ENCODE measurements at places on chromosomes 6 and 20.

- DNase-seq, result no peak
Measured at GRCh38 chr6:29490055-29490454, 2.3 kb upstream of the MAS1L start.

- no peak for DNase-seq
Measured at GRCh38 chr20:44714102-44714700, 968 bp upstream of the CCN5 start.

DNA sequence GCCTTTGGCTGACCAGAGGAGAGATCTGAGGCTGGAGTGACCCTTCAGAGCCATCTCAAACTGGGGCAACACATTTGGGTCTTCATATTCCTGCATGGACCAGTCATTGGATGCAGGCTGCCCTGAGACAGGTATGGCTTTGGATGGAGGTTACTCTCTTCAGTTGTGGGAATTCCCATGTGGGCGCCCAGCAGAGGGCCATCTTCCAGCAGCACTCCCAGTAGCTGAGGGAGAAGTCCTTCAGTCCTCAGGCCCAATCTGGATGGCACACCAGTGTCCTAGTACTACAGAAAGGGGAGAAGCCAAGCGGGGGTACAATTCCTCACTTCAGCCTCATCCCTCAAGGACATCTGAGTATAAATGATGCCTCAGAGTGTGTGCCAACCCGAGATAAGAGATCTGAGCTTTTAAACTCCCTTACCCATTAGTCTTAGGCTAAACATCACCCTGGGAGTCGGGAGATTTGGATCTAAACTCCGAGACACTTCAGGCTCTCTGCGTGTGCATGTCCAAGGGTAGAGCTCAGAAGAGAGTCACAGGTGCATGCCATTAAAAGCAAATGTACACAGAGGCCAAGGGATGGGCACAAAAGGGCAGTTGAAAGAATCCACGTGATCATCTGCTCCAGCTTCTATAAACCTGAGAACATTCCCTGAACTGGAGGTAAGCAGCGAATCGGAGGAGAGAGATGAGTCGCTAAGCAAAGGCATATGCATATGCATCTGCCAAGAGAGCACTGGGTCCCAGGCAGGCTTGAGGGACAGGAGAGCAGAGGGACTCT is 204.6 kb downstream of the CD83 start:
- DNase-seq, result no peak

- DNase-seq, result peak; percentile 18
Measured at GRCh38 chr20:47781632-47782031, 3.6 kb downstream of the SULF2 start.

DNA sequence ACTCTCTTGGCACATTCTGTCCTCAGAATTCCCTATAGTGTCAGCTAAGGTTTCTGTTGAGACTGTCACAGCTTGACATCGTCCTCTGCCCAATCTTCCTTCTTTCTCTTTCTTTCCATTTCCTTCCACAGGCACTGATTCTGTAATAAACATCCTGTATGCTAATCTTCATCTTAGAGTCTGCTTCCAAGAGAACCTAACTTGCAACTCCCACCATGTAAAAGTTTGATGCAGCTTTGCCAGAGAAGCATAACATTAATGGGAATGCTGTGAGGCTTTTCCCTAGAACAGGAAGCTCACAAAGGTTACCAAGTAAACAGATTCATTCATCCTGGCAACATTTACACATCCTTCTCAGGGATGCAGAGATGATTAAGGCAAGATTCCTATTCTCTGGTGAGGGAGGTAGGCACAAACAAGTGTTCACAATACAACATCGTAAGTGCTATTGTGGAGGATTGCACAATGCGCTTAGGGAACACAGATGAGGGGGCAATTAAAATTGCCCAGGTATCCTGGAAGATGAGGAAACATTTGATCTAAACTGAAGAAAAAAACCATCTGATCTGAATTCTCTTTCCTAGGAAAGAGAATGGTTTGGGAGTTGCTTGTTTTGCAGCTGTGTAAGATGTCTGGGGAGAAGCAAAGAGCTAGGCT is 74.7 kb downstream of the GRM1 start:
- DNase-seq, result no peak

- DNase-seq, result no peak
Measured at GRCh38 chr6:69846770-69847491, 19.4 kb upstream of the COL19A1 start.

DNA sequence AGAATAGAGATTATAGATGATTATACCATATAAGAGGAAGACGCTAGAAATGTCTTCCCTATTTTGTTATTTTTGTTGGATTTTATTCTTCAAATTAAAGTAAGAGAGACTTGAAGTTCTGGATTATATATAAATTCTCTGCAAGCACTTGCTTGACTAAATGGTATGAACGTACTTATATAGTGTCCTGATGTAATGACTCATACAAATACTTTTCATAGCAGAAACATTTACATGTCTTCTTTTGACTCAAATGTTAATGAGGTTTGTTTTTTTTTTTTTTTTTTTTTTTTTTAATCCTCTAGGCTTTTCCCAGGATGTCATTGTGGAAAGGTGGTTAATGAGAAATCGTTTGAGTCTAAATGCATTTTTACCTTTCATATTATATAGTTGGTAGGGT is 55.0 kb downstream of the PDE7B start:
- no peak for DNase-seq

GRCh38 chr6:147204843-147205311 is 660 bp downstream of the STXBP5 start:
- no peak for DNase-seq

Data from head of caudate nucleus (tissue), 42 donors.